ENCODE measurements at places on chromosomes 5 and 9.
A peak's percentile ranks its signal among the peaks of the same experiment; 100 is the strongest.

GRCh38 chr5:135185481-135186065 is 151.5 kb upstream of the PITX1 start:
- no peak for DNase-seq

DNA sequence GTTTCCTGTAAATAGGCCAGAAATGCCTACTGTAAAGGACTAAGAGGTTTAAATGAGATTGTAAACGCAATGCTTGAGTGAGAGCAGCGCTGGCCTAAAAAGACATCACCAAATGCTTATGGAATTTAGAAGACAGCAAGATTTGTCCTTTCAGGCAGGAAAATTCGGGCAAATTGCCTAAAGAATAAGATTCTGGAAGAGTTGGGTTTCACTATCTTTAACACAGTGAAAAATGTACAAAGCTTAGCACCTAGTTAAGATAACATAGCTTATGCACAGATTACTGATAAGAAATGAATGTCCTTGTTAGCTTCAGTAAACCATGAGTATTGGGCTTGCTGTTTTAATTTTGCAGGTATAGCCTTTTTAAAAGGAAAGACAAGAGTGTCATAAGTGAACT is 4.7 kb downstream of the FKBP15 start:
- no peak for DNase-seq

- no peak for DNase-seq
These were observed 142.0 kb downstream of the ZCCHC7 start for GRCh38 chr9:37262410-37262809.

DNA sequence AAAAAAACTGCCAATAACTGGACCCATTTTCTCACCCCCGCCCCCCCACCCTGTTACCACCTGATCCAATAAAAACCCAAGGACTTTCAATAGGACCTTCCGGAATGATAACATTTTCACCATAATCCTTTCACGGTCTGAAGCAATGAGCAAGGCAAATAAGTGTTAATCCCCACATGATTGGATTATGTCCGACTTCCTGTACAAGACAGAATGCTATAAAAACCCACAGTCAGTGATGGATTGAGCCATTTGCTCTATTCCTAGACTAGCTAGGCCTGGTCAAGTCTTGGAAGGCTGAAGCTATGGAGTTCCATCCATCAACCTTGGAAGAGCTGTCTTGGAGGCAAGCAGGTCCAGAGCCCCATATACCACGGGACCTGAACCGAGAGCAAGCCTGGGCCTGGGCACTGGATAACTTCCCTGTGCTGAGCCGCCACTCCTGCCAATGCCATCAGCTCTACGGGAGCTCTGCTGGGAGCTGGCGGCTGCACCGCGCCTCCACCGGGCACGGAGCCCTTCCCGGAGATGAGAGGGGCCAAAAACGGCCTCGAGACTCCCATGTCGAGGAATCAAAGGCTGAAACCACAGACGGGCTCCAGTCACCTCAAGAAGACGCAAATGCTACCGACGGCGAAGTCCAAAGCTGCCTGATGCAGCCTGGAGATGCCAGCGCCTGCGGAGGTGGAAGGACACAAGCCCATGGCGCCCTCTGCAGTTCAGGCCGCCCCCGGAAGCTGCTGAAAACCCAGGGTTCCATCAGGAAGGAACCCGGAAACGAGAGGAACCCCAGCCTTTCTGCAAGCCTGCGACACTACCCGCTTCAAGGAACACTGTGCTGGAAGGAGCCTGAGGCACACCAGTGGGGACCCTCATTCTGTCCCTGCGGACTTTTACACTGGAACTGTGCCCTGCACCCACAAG is 69.2 kb downstream of the ANXA2R start:
- no peak for DNase-seq

DNA sequence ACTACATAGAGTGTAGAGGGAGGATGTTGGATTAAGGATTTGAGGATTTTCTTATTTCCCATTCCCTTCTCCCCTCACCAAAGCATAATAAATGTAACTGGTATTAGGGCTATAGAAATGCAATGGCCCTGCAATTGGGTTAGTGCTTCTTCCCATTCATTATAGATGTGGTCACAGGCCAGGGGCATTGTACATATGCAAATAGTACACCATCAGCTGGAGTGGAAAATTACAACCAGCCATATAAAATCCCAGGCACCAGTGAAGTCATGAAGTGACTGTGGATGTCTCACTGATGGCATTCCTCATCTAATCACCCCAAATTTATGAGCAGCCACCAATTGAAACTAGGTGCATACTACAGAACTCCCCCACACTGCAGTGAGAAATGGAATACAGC is 105.9 kb downstream of the PLK2 start:
- no peak for DNase-seq

- DNase-seq, result no peak
These were observed 51.9 kb downstream of the NEK6 start for GRCh38 chr9:124309667-124310084.

GRCh38 chr9:112224401-112225289 is 49.5 kb upstream of the SUSD1 start:
- no peak for DNase-seq

GRCh38 chr9:135582541-135582940 is 21.0 kb downstream of the PAEP start:
- DNase-seq, result no peak

- DNase-seq, result peak; percentile 35
These were observed 942 bp downstream of the PHF2 start for GRCh38 chr9:93577078-93577974.

- DNase-seq, result no peak
These were observed 122.2 kb downstream of the TRPM6 start for GRCh38 chr9:74765481-74765971.

DNA sequence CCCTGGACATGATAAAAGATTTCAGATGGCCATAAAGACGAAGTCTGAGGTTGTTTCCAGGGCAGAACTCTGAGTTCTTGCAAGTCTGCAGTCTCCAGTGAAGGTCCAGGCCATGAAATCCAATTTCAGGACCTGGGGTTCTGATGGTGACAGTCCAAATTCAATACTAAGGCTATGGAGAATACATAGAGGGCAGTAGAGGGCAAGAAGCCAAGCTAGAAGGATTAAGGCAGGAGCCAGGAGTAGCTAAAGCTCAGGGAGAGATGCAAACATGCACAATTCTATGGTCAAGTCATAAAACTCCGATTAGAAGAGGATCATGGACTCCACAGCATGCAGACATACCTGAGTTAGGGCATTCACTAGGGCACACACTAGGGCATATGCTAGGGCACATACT is 11.4 kb downstream of the SLIT3 start:
- no peak for DNase-seq

DNA sequence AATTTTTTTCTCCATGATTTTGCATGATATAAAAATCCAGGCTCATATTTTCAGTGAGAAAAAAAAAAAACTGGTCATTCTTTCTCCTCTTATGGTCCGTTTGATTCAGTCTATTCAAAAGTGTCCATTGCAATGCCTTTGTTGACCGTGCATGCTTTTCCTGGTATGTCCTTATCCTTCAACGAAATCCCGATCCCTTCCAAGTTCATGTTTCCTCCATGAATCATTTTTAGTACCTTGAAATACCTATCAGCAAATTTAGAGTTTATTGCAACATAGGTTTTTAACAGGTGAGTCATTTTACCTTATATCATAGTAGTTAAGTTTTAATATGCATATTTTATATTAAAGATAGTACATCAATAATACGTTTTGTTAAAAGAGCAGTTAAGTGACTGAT is 773.8 kb upstream of the CHD1 start:
- no peak for DNase-seq
